ENCODE measurements at places on chromosomes 12 and 14. TPM values are rescaled to one million over a fixed set of nuclear protein-coding genes. Genes with fewer than 3 reads are reported as not detected.

The WDHD1 gene
- 4.5 TPM for total RNA-seq

The SLCO1B3 gene
- total RNA-seq, result not detected

The FAM186B gene
- not detected for total RNA-seq

The CD69 gene
- total RNA-seq, result 5.0 TPM

The DNAI7 gene
- 1.1 TPM for total RNA-seq

The LHX5 gene
- not detected for total RNA-seq

The GLRX5 gene
- 21.7 TPM for total RNA-seq

The AKAP3 gene
- 1.2 TPM for total RNA-seq

The CHGA gene
- total RNA-seq, result not detected

The BEST3 gene
- total RNA-seq, result not detected

The TAS2R31 gene
- total RNA-seq, result 3.3 TPM
